ENCODE measurements at places on chromosomes 2 and 18.

DNA sequence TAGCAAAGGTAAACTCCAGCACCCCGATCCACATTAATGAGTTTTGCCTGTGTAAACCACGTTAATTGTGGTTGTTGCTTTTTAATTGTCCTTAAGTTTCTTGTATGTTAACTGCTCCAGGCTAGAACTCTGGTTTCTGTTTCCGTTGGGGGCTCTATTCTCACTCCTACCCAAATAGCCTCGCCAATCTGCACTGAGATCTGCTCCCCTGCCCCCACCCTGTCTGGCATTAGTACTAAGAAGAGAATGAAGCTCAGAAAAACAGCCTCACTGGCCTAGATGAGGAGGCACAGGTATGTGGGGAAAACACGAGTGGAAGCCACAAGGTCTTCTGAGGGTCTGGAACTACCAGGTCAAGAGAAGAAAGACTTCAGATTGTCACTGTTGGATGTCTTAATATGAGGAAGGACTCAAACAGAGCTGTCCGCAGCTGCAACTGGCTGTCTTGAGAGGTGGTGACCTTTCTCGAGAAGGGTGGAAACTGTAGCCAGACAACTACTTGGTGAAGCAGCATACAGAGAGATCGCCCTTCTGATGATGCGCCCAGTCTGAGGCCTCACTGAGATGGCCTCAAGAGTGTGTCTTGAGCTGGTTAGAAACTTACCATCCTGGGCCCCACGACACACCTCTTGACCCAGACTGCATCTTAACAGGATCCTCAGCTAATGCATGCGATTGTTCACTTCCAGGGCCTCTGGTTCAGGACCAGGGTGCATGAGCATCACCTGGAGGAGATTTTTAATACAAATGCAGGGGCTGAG is 73.1 kb downstream of the TGOLN2 start:
- no peak for DNase-seq

- DNase-seq: no peak
These were observed 265.7 kb downstream of the MTX2 start for GRCh38 chr2:176534798-176535466.

GRCh38 chr2:173872714-173873113 is 92.5 kb downstream of the SP3 start:
- DNase-seq: no peak

DNA sequence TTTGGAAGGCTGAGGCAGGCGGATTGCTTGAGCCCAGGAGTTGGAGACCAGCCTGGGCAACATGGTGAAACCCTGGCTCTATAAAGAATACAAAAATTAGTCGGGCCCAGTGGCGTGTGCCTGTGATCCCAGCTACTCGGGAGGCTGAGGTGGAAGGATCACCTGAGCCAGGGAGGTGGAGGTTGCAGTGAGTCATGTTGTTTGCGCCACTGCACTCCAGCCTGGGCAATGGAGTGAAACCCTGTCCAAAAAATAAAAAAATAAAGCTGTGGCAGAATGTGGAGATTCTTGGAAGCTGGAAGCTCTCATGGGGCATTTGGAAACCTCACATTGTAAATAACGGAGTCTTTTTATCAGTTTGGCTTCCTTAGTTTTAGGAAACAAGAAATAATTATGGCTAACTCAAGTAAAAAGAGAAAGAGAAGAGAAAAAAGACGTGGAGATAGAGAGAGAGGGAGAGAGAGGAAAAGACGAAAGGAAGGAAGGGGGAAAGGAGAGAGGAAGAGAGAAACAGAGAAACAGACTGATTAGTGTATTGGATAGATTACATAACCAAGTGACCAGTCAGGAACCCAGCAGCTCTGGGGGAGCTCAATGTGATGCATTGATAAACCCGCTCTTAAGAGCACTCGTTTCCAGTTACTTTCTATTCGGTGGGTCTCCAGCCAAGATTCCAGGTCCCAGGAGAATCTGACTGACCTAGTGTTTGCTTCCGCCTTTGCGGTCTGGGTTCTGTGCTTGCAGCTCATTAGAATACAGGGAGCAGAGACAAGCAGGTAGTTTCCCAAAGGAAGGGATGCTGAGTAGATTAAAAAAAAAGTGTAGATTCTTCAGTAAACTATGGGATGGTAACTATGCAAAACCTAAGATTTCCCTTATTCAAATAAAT is 1.1 kb upstream of the SPAST start:
- DNase-seq: no peak

DNA sequence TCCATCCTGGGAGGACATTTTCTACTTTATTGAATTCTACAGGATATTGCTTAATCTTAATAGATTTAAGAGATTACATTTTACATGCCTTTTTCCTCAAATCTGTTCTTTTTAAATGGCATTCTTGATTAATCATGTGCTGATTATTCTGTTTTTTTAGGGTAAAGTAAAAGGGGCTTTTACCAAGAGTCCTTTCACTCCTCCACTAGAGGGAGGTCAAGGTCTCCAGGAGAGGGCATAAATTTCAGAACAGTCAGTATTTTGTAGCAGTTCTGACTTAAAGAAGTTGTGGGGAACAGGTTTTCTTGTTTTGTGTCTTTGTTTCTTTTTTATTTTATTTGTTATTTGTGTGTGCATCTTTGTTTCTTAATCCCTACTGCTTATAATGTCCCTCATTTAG is 25.4 kb downstream of the WDR75 start:
- no peak for DNase-seq

DNA sequence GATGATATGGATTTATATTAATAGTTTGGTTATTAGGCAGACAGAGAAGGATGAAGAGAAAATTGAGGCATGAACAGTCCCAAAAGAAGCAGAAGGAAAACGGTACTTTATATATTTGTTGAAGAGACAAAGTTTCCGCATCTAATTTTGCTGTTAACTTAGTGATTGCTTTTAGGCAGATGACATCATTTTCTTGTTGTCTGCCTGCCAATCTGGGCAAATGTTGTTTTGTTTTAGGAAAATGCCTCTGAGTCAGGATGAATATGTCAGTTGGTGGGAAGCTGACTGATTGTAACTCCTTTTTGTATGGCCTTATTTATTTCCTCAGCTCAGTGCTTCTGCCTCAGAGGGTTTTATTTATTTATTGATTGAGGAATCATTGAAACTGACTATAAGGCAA is 52.5 kb upstream of the CAVIN2 start:
- no peak for DNase-seq

- DNase-seq: no peak
These were observed 33.6 kb downstream of the B3GNT7 start for GRCh38 chr2:231429152-231429551.

DNA sequence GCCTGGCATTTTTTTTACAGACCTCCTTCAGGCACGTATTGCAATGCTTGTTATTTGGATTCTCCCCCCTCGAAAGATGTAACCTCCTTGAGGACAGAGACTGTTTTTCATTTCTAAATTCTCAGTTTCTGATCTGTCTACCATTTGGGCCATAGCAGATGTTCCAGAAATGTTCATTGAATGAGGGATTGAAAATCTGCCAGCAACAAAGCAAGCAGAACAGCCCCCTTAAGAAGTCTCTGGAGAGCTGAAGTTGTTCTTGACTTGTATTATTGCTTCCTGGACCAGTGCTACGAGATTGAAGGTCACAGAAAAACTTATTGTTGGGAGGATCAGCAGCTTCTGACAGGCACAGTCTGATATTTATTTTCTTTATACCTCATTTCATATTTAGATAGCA is 355.5 kb downstream of the EPHA4 start:
- DNase-seq: no peak

- no peak for DNase-seq
These were observed 17.8 kb upstream of the SPAG16 start for GRCh38 chr2:213266421-213266820.

DNA sequence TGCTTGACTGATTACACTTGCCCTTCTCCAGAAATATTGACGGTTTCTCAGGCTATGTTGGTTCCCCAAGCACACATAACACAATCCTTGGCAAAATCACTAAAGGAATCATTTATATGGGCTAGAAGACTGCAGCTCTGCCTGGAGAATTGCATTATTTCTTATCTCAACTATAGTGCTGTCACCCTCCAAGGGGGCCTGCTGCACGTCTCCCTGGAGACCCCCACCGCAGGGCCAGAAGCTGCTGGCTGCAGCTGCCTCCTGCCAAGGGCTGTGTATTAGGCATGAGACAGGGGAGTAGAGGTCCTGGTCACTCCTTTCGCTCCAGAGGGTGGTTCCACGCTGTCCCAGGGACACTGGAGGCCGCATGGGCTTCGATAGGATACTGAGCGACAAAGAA is 76.6 kb downstream of the LRRC30 start:
- no peak for DNase-seq

- no peak for DNase-seq
These were observed 293.5 kb downstream of the RNF144A start for GRCh38 chr2:7210712-7211111.

DNA sequence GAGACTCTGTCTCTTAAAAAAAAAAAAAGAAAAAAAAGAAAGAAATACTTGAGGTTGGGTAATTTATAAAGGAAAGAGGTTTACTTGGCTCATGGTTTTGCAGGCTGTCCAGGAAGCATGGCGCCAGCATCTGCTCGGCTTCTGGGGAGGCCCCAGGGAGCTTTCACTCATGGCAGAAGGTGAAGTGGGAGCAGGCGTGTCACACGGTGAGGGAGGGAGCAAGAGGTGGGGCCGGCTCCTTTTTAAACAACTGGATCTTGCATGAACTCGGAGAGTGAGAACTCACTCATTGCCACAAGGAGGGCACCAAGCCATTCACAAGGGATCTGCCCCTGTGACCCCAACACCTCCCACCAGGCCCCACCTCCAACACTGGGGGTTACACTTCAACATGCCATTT is 30.6 kb downstream of the CYP26B1 start:
- no peak for DNase-seq

DNA sequence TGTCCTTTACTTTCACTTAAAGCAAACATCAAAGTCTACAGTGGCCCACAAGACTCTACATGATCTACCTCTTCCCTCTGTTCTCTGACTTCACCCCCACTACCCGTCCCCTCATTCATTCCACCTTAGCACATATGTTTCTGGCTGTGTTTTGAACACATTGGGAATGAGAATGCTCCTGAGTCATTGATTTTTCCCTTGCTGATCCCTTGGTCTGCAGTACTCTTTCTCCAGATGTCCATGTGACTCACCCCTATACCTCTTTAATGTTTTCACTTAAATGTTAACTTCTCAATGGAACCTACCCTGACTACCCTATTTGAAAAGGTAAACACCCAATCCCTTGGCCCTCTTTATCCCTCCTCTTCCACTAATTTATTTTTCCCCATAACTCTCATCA is 30.7 kb upstream of the FRZB start:
- DNase-seq: no peak

DNA sequence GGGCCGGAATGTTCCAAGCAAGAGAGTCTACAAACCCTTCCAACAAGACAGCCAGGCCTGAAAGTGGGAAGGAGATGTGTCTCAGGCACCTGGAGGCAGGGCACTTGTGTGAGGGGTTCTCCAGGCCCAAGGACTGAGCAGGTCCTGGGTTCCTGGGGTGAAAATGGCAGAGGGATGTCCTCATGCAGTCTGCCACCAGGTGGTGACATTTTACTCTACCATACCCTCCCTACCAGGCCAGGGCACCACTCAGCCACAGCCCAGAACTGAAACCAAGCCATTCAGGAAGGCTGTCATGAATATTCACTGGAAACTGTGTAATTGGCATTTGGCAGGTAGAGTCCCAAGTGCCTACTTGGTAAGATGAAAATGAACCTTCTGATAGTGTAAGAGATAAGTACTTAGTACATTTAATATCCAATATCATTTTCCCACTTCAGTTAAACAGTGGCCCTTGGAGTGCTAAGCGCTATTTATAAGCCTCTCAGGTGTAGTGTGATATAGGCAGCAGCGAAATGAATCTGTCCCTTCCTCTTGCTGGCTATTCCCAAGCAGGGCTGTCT is 185.1 kb downstream of the MYO5B start:
- no peak for DNase-seq

DNA sequence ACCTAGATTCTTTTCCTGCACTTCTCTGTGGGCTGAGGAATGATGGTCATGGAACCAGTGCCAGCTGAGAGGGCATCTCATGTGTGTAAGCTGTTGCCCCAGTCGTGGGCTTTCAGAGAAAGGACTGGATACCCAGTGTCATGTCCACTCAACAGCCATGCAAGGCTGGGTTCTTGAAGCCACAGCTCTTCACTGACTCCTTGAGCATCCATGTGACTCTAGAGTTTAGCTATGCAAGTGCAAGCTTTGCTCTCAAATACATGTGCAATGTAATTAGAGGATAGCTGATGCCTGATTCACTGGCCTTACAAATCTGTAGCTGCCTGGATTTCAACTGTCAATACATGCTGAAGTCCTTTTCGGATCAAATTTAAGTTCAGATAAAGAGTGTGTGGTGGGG is 46.8 kb upstream of the EML6 start:
- no peak for DNase-seq

- DNase-seq: no peak
These were observed 591.0 kb downstream of the EPHA4 start for GRCh38 chr2:220980966-220981675.

GRCh38 chr18:22930089-22930713 is 2.9 kb upstream of the RBBP8 start:
- peak; percentile 70 for DNase-seq

GRCh38 chr2:79083597-79084251 is 4.1 kb downstream of the REG1B start:
- no peak for DNase-seq

- no peak for DNase-seq
These were observed 639.6 kb downstream of the IRS1 start for GRCh38 chr2:226159875-226160479.

DNA sequence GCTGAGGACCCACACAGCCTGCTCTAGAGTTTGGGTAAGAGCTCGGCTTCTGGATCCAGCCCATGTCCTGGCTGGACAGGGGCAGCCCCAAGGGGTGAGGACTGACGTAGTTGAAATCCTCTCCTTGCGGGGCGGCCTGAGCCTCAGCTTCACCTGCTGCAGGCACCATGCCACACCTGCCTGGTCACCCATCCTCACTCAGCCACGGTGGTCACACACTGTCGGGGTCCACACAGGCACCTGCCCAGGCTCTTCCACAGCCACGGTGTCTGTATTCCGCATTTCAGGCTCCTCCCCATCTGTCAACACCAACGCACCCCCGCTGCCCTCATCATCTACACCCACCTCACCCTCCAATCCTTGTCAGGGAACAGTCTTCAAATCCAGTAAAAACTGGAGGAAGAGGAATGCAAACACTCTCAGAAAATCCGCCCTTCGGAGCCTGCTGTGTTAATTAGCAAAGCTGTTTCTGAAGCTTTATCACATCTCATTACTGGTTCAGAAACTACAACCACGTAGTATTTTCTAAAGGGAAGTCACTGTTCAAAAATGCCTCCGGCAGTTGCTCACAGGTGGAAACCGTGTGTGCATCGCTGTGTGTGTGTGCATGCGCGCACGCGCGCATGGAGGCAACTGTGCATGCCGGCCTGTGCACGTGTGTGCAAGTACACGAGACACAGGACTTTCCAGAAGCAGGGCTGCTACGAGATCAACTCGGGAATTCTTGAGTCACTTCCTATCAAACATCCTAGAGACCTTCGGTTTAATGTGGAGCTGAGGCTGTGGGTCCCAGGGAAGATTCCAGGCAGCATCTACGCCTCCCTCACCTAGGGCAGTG is 38.2 kb downstream of the SLC66A2 start:
- no peak for DNase-seq

DNA sequence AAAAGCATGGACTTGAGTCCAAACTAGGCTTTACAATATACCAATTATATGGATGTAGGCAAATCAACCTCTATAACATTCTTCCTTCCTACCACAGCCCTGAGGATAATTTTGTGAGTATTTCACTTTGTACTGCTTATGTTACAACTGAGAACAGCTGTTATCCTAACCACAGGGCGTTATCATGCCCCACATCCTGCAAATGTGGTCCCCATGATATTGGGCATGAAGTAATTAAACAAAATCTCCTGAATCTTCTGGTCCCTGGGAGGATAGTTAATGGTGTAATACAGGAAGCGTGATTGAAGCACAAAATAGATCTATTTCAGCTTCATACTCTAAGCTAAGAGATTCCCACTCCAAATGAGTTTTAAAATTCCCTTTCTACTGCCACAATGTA is 223.6 kb downstream of the CDH20 start:
- DNase-seq: no peak
